ENCODE measurements at places on chromosomes 16 and 17.

DNA sequence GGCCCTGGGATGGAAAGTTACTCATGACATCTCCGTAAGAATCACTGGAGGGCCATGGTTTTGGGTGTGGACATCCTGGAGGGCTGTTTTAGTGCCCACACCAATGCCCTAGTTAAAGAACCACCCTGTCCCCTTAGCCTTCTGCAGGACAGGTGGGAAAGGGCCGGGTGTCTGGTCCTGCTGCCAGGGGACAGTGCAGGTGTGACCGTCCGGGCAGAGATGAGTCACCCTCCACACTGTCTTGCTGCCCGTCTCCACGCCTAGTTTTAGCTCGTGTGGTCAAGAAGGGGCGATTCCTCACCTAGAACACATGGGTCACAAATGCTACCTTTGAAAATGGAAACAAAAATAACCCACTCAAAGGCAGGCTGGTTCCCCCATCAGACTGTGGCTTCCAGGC, 17.0 kb downstream of the CEP295NL start:
- no peak for DNase-seq

- no peak for DNase-seq
These were observed 38.8 kb upstream of the ANKFN1 start for GRCh38 chr17:56114469-56114868.

DNA sequence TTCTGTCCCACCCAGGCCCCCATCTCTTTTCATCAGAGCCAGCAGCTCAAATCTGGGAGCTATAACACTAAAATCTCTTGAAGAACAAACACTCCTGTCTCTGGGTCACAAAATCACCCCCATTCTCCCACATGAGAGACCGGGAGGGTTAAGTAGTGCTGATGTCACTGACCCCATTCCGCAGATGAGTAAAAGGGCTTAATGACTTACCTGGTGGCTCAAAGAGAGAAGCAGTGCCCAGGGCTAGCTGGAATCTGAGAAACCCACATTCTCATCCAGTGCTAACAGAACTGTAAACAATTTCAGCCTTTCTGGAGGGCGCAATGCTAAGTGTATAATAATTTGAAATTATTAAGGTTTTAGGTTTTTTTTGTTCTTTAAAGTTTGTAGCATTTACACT, 26.3 kb upstream of the LHX1 start:
- DNase-seq: no peak

DNA sequence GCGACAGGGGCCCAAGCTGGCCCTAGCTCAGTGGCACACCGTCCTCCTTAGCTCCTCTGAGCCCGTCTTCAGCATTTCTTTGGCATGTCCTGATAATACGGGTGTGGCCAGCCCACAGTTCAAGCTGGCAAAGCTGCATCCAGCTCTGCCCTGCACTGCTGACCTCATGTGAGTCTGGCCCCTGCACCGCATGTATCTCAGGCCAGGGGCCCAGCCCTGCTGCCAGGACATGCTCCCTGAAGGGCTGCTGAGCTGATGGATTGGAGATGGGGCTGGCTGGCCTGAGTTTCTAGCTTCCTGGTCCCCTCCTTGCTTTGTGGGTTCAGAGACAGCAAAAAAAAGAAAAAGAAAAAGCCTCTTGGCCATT, 2.4 kb downstream of the DOC2B start:
- DNase-seq: no peak

DNA sequence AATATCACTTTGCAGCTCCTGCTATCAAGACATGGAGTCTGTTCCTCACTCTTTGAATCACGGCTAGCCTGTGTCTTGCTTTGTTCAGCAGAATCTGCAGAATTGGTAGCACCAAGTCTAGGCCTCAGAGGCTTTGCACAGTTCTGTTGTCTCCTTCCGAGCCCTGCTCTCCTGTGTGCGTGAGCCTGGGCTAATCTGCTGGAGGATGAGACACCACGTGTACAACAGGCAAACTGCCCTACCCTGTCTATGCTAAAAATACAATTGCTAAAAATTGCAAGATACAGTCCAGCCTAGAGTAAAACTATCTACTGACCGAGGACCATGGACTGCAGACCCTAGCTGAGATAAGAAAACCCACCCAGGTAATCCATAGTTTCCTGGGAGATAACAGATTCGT, 484.7 kb downstream of the NPIPA7 start:
- no peak for DNase-seq

- no peak for DNase-seq
These were observed 805 bp upstream of the C16orf95 start for GRCh38 chr16:87317750-87318644.

DNA sequence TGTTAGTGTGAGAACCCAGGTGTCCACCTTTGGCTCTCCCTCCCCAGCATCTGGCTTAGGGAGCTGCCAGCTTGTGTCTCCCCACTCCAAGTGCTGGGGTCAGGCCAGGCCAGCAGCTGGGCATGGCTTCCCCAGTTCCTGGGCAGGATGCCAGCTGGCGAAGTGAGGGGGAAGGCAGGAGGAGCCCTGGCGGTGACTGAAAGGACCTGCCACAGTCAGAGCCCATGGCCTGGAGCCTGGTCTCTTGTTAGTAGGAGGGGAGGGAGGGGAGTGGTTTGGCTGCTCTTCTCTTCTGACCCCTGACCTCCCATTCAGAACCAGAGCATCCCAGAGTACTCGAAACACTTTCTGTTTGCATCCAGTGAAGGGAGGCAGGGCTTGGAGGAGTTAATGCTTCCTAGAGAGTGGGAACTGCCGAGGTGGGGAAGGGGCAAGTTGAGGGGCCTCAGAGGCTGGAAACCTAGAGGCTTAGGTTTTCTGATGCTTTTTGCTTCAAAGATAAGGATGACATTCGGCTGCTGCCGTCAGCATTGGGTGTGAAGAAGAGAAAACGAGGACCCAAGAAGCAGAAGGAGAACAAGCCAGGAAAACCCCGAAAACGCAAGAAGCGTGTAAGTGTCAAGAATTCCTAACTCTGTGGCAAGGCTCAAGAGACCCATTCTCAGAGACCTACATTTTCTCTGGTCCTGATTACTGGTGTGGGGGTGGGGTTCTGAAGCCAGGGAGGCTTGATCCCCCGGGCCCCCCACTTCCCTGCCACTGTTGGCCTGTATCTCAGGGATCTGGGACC, 772 bp downstream of the CHD3 start:
- DNase-seq: no peak

- DNase-seq: peak; percentile 63
These were observed 1.1 kb upstream of the RNF213 start for GRCh38 chr17:80259457-80260068.
